MCF 10A (cell line): ENCODE measurements at places on chromosomes 7 and 10. TPM values are rescaled to one million over a fixed set of nuclear protein-coding genes. Genes with fewer than 3 reads are reported as not detected.

The RGR gene
- total RNA-seq = not detected in 2 replicates

DNA sequence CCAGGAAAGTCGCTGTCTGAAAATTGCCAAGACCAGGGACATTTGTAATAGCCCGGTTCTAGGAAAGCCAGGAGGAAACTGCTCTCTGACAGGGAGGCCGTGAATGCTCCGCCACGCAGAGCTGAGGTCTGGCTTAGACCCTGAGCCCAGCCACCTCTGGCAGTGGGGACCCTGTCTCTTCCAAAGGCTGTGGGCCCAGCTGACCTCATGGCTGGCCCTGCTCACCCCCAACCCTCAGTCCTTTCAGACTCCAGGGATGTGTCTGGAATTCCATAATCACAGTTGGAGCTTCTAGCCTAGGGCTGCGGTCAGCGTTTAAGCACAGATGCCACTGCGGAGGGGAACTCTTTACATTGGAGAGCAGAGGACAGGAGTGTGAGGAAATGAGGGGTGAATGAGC is 6.6 kb upstream of the VIPR2 start:
- H3K27ac ChIP-seq = no peak overlapping the region
- no peak overlapping the region for H3K4me3 ChIP-seq
- H3K4me1 ChIP-seq = no peaks in the 10 kb centered on the region
- no peaks in the 10 kb centered on the region for H3K27me3 ChIP-seq
- DNase-seq = no peak

GRCh38 chr7:77907281-77907680 is 108.7 kb downstream of the PHTF2 start:
- peaks cover 11% of the 10 kb centered on the region for H3K36me3 ChIP-seq
- H3K4me3 ChIP-seq = no peak overlapping the region
- H3K27me3 ChIP-seq = no peaks in the 10 kb centered on the region
- no peak overlapping the region for H3K27ac ChIP-seq
- peaks cover 4% of the 10 kb centered on the region for H3K4me1 ChIP-seq

The FXYD4 gene
- not detected in 2 replicates for total RNA-seq

The EN2 gene
- not detected in 2 replicates for total RNA-seq

The IPMK gene
- total RNA-seq = 5.2 TPM in 2 replicates

DNA sequence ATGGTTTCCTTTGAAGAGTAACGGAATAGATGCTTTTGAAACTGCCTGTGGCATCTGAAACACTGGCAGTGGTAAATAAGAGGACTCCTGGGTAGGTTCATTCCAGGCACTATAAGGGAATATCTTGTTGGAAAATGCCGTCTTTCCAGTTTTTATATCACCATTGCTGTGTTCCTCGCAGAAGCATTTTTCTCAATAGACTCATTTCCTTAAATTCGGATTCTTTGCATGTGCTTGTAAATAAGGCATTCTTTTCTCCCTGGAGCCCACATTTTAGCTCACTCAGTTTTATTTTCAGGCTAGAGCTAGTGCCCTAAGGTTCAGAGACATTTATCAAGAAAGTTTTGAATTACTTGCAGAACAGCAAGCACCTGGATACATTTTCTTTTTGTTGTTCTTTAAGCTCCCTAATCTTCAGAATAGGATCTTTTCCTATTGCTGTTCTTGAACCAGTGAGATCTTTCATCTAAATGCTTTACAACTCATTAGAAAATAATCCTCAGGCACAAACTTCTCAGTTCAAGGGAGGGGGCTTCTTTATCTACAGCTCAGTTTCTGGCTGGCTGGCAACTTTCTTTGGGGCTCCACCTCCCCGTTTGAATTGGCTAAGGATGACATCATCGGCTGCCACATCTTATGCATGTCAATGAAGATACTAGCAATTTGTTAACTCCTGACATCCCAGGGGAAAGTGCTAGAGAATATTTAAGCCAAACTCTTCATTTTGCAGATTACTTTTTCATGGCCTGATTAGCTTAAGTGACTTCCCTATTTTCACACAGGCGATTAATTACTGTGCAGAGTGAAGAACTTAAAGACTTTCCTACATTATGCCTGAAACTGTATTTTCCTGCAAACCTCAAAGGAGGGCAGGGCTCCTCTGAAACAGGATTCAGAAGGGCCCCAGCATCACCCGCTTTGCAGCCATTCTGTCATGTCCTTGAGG is 133.7 kb upstream of the RSU1 start:
- no peaks in the 10 kb centered on the region for H3K27me3 ChIP-seq
- no peaks in the 10 kb centered on the region for H3K36me3 ChIP-seq
- H3K4me3 ChIP-seq = no peak overlapping the region

GRCh38 chr10:122348935-122349361 is 25.6 kb upstream of the PLEKHA1 start:
- H3K4me1 ChIP-seq = peaks cover 7% of the 10 kb centered on the region
- no peaks in the 10 kb centered on the region for H3K27me3 ChIP-seq
- H3K4me3 ChIP-seq = no peak overlapping the region
- H3K36me3 ChIP-seq = no peaks in the 10 kb centered on the region
- H3K27ac ChIP-seq = no peak overlapping the region

DNA sequence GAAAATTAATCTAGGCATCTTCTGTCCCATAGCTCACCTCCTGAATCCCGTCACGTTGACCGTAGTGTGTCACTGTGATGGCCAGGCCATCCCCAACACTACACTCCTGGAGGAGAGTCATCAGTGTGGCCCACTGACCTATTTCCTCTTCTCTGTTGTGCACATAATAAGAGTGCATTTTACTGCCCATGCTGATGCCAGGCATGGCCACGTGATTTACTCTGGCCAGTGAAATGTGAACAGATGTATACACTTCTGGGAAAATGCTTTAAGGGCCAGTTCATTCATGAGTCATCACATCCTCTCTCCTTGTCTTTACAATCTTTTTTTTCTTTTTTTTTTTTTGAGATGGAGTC is 101.9 kb upstream of the PIP4K2A start:
- H3K27me3 ChIP-seq = no peaks in the 10 kb centered on the region
- H3K27ac ChIP-seq = peak overlapping the region; percentile 97
- H3K4me1 ChIP-seq = peaks cover 16% of the 10 kb centered on the region
- H3K4me3 ChIP-seq = peak overlapping the region; percentile 38
- DNase-seq = peak; percentile 92

DNA sequence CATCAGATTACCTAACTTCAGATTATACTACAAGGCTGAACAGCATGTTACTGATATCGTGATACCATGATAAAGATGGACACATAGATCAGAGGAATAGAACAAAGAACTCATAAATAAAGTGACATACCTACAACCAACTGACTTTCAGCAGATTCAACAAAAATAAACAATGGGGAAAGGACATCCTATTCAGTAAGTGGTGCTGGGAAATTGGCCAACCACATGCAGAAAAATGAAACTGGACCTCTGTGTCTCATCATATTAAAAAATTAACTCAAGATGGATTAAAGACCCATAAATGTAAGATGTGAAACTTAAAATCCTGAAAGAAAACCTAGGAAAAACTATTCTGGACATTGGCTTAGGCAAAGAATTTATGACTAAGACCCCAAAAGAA is 158.6 kb downstream of the ZEB1 start:
- no peaks in the 10 kb centered on the region for H3K4me1 ChIP-seq
- DNase-seq = no peak
- no peaks in the 10 kb centered on the region for H3K36me3 ChIP-seq
- no peak overlapping the region for H3K4me3 ChIP-seq

The TRIM50 gene
- not detected in 2 replicates for total RNA-seq

The NCF1 gene
- not detected in 2 replicates for total RNA-seq

The SLF2 gene
- 27.0 and 30.6 TPM in 2 replicates for total RNA-seq

GRCh38 chr7:27213433-27214238 is 13.7 kb upstream of the HOXA13 start:
- no peaks in the 10 kb centered on the region for H3K36me3 ChIP-seq
- DNase-seq = no peak
- H3K27me3 ChIP-seq = no peaks in the 10 kb centered on the region
- H3K4me3 ChIP-seq = no peak overlapping the region

DNA sequence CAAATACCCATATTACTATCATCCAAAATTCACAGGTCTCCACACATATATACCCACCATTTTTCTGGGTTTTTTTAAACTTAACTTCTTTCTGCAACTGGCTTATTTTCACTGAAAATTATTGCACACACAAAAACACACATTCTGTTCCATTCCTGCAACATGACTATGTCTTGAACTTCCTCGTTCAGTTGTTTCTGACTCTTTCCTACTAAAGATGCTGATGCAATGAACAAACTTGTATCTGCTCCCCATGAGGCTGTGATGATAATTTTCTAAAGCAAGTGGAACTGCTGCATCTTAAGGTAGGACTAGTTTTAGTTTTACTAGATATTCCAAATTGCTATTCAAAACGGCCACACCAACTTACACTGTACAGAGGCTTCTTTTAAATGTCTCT is 77.7 kb downstream of the OSBPL3 start:
- peaks cover 37% of the 10 kb centered on the region for H3K4me1 ChIP-seq
- H3K36me3 ChIP-seq = peaks cover 7% of the 10 kb centered on the region
- H3K27me3 ChIP-seq = no peaks in the 10 kb centered on the region
- H3K4me3 ChIP-seq = no peak overlapping the region

- no peak overlapping the region for H3K27ac ChIP-seq
- peaks cover 18% of the 10 kb centered on the region for H3K4me1 ChIP-seq
- no peak overlapping the region for H3K4me3 ChIP-seq
Measured at GRCh38 chr7:44959433-44959951, 19.3 kb downstream of the MYO1G start.

The SPDYE5 gene
- total RNA-seq = 0.12 and 0.16 TPM in 2 replicates

The DDX56 gene
- total RNA-seq = 104 and 105 TPM in 2 replicates

The TACR2 gene
- not detected in 2 replicates for total RNA-seq

DNA sequence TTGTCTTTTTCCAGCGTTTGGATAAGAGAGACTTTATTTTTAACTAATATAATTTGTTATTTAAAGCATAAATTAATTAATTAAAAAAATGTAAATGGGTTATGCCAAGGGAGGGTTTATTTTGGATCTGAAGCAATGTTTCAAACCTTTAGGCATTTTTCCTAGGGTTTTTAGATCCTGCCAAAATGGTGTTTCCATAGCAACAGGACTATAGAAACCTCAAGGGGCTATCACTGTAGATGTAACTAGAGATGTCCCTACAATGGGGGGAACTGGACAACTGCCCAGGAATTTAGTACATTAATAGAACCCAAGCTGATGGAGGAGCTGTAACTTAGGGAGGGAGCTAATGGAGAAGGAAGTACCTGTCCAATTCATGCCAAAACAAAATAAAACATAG is 57.3 kb downstream of the SLC39A12 start:
- H3K27ac ChIP-seq = no peak overlapping the region
- no peaks in the 10 kb centered on the region for H3K36me3 ChIP-seq
- peaks cover 36% of the 10 kb centered on the region for H3K4me1 ChIP-seq
- no peak for DNase-seq
- no peaks in the 10 kb centered on the region for H3K27me3 ChIP-seq

GRCh38 chr10:16440396-16441133 is 3.8 kb downstream of the PTER start:
- H3K4me1 ChIP-seq = peaks cover 29% of the 10 kb centered on the region
- H3K4me3 ChIP-seq = peak overlapping the region; percentile 63
- no peaks in the 10 kb centered on the region for H3K27me3 ChIP-seq
- peaks cover 19% of the 10 kb centered on the region for H3K36me3 ChIP-seq
- H3K27ac ChIP-seq = peak overlapping the region; percentile 84

DNA sequence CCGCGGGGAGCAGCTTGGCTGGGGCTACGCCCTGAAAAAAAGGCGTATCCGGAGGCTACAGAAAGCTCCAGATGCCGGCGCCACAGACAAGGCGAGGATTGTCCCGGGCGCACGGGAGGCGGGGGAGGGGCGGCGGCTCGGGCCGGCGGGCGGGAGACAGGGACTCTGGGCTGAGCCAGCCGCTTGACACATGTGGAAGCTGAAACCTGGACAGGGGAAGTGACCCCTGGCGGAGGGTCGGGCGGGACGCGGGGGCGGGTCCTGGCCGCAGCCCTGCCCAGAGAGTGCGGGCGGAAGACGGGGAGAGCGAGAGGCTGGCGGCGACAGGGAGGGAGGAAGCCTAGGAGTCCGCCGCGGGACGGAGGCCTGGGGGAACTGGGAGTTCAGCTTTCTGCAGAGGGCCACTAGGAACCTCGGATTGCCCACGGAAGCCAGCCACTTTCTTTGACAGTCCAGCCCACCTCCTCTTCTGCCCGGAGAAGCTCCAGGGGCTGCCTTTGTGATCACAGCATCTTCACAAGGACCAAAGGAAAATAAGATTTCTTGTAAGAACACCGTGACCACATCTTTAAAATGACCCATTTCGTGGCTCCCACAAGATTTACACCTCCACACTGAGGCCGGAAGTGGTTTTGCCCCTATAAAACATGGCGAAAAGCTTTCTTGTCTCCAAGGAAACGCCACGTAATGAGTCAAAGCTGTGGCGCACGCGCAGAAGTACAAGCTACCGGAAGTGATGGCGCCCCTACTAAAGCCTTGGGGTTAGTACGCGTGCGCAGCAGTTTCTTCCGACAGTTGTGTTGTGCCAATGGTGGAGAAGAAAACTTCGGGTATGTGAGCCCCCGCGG is at the start of the genes PLOD3 and ZNHIT1:
TSS of gene PLOD3 (minus strand) at position 194 of the 848 bp plus-strand sequence. CDS start 307 bp downstream, outside the sequence.
TSS of gene ZNHIT1 (plus strand) at position 778 of the 848 bp plus-strand sequence. CDS start at position 809, 31 bp downstream.
- peaks cover 29% of the 10 kb centered on the region for H3K4me1 ChIP-seq
- peaks cover 45% of the 10 kb centered on the region for H3K36me3 ChIP-seq
- H3K27me3 ChIP-seq = no peaks in the 10 kb centered on the region
- peak within 1 kb of the TSS; percentile 99 for H3K4me3 ChIP-seq
- H3K27ac ChIP-seq = peak within 1 kb of the TSS; percentile 94

- no peak for DNase-seq
- no peaks in the 10 kb centered on the region for H3K27me3 ChIP-seq
- no peak overlapping the region for H3K4me3 ChIP-seq
- H3K4me1 ChIP-seq = no peaks in the 10 kb centered on the region
- H3K36me3 ChIP-seq = no peaks in the 10 kb centered on the region
Measured at GRCh38 chr10:78774999-78775711, 293.6 kb upstream of the ZMIZ1 start.

The FBXL13 gene
- total RNA-seq = 0.35 and 0.74 TPM in 2 replicates

The FKBP9 gene
- 111 and 139 TPM in 2 replicates for total RNA-seq

The HSPB1 gene
- 158 and 198 TPM in 2 replicates for total RNA-seq

- DNase-seq = peak; percentile 30
- H3K4me3 ChIP-seq = no peak overlapping the region
- H3K27me3 ChIP-seq = peaks cover 43% of the 10 kb centered on the region
Measured at GRCh38 chr10:123926401-123927264, 35.0 kb upstream of the CPXM2 start.

DNA sequence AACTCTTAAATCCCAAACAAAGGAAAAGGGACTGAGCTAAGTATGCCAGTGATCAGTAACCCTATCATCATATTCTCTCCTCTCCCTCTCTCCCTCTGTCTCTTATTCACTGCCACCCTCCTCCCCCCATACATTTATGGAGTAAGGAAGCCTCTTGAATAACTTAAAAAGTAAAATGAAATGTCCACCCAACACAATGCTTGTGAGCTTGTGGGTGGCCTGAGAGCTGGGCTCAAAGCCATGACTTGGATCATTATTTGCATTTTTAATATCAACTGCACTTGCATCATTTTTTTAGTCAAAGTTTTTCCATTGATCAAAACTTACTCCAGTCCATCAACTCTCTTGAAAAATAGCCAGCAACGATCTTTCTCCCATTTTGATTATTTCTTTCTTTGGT is 46.8 kb downstream of the FAM107B start:
- no peak overlapping the region for H3K4me3 ChIP-seq
- no peak for DNase-seq
- no peak overlapping the region for H3K27ac ChIP-seq
- no peaks in the 10 kb centered on the region for H3K4me1 ChIP-seq
- H3K27me3 ChIP-seq = no peaks in the 10 kb centered on the region

The HPSE2 gene
- not detected in 2 replicates for total RNA-seq
